Left renal pelvis (tissue), 4 donors: ENCODE measurements at places on chromosomes 5 and 9. TPM values are rescaled to one million over a fixed set of nuclear protein-coding genes. Genes with fewer than 3 reads are reported as not detected.

GRCh38 chr5:149221326-149221725, 50.3 kb upstream of the AFAP1L1 start:
- DNase-seq: no peak

DNA sequence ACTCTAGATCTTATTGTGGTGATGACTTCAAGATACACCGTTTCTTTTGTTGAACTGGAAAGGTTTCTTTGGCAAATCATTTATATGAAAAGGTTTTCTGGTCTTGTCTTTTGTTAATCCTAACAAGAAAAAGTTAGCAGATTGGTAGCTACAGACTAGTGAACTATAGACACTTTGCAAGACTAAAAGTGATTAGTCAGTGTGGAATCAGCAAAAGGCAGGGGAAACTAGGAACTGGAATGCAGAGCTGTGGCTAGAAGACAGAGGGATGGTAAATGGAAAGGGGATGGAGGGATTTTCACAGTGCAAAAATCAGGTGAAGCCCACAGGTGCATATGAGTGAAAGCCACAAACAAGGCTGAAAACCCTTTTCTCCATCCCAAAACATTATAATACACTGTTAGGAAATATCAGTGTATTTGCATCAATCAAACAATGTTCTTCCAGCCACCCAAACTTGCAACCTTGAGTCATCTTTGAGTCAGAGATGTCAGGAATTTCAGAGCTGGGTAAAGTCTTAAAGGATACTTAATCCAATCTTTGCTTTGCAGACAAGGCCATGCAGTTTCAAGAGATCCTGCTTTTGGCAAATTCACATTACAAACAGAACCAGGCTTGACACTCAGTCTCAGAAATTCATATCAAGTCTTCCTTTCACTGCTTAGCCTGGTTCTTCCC, 52.7 kb downstream of the PLK2 start:
- DNase-seq: no peak

DNA sequence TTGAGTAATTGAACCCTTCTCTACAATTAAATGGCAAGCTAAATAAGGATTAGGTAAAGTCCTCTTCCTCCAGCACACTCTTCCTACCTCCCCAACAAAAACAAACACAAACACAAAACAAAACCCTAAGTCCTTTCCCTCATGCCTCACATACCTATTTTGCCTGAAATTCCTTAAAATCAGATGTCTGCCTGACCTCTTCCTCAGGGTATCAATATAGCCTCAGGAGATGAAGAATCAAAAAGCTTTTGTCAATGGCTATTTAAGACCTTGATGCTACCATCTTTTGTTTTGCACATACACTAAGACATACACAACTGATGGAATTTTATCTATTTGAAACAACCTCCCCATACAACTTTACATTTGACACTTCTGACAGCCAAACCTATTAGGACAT, 75.1 kb downstream of the TUSC1 start:
- no peak for DNase-seq

DNA sequence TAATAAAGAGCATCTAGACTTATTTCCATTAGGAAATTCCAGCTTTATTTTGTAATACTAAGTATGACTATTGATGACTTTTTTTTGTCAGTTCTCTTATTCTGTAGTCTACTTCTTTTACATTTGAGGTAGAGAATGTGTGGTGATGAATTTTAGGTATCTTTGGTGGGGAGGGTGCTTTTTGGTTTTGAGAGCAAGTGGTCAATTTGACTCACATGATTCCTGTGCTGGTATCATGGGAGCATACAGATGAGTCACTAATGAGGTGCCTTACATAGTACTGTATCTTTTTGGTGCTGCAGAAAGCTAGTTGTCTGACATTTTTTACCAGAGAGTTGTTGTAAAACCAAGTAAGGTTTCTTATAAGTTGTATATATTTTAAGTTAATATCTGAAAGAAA, 35.3 kb downstream of the ERBIN start:
- DNase-seq: no peak

- DNase-seq: peak; percentile 48
These were observed at the start of gene C5orf52 for GRCh38 chr5:157670662-157671591. TSS of gene C5orf52 (plus strand) at chr5:157671533. CDS start at chr5:157671615, 82 bp downstream.

DNA sequence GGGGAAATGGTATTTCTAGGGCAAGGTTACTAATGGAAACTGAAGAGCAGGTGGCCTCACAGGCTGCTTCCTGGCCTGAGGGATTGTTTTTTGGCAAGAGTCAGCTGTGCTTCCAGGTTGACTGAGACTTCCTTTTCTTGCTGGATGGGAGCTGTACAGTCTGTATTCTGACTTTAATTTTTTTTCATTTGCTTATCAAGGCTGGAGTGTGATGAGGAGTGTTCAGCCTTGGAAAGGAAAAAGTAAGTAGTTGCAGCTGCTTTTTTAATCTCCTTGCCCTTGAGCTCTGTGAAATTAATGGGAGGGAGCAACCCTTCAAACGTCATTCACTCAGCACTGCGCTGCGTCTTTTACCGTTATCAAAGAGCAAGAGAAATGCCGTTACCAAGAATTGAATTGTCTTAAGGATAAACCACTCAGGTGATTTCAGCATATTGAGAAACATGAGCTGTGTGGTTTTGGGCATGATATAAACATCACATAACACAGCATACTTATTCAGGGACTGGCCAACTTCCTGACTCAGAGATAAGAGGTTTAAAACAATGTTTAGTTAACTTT, 47.6 kb downstream of the AQP7 start:
- DNase-seq: no peak

GRCh38 chr9:86975606-86976005, 28.3 kb upstream of the GAS1 start:
- DNase-seq: no peak

NME5 gene
- 5.8 TPM for polyA plus RNA-seq

SV2C gene
- polyA plus RNA-seq: 0.29 TPM

- no peak for DNase-seq
These were observed 126.5 kb upstream of the CDH18 start for GRCh38 chr5:20114526-20114925.

C5orf34 gene
- 5.2 TPM for polyA plus RNA-seq

DNA sequence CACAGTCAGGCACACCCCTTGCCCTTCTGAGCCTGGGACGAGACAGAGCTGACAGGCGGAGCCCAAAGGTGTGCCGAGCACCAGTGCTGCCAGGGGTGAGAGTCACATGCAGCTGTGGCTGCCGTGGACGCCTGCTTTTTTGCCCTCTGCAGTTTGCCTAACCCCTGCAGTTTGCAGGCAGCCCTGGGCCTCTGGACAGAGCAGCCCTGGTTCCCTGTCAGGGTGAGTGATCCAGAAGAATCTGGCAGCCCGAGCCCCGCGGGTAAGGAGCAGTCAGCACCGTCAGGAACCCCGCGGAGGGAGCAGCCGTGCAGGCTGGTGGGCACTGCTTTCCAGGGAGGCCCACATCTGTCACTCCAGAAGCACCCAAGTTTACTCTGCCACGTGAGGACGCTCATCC, 30.3 kb downstream of the CEP72 start:
- DNase-seq: no peak

PCDHGC4 gene
- 2.8 TPM for polyA plus RNA-seq

PCDHGA9 gene
- polyA plus RNA-seq: 7.0 TPM

DNA sequence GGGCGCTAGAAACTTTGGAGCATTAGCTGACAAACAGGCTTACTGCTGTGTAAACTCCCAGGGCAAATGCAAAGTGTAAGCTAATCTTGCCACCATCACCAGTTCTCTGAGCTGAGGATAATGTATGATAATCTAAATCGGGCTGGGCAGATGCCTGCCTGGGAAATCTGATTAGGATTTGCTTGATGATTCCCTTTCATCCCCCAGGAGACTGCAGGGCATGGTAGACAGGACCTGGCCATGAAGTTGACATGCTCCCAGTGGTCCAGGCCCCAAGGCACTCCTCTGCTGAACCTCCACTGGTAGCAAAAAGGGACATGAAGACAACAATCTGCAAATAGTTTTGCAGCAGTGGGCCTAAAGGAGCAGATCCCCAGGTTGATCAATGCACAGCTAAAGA, 317.5 kb downstream of the SPOCK1 start:
- no peak for DNase-seq

DNA sequence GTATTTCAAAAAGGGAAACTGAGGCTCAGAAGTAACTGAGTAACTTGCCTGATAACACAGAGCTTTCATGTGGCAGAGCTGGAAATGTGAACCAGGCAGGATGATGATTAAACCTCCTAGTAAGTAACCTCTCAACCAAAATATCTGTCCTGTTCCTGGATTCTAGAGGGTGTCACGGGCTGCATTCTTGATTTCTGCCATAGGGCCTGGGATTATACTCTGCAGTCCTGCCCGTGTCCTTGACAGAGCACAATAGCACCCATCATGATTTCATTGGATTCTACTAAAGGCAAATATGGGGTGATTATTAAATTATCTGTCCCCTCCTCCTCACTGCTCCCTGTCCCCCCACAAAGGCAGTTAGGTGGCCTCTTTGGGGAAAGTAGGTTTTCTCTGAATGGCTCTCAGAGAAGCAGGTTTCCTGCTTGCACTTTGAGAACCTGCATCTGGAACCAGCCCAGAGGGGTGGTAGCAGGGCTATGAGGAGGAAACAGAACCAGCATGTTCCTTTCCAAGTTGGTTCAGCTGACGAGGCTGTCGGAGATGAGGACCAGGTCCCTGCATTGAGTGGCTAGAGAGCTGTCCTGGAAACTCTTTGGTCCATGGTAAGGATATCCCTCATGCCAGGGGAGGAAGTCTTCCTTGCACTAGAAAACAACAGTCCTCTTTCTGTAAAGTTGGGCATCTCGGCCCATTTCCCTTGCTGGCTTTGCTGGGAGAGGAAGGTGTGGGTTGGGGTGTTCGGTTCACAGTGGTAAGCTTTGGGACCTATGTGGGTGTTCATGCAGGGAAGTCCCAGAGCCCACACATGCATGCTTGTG, 36.6 kb downstream of the PPARGC1B start:
- no peak for DNase-seq

GRCh38 chr5:169717288-169717687, 80.2 kb downstream of the DOCK2 start:
- DNase-seq: no peak

DNA sequence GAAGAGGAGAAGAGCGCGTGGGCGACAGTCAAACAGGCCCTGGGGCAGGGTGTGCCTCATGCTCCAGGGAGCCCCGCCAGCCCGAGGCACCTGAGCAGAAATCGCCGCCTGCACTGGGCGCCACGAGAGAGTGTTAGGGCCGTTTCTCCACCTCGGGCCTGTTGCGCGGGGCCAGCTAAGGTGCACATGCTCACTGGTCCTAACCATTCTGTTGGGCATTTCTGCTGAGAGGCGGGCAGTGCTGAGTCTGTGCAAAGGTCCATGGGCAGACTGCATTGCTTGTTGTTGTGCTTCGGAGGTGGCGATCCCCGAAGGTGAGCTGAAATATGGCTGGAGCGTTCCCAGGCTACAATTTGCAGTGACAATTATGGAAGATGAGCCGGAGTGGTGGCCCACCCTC, 367.8 kb upstream of the SPATA31A5 start:
- DNase-seq: no peak

GRCh38 chr9:6787793-6788161, 30.0 kb downstream of the KDM4C start:
- no peak for DNase-seq

DNA sequence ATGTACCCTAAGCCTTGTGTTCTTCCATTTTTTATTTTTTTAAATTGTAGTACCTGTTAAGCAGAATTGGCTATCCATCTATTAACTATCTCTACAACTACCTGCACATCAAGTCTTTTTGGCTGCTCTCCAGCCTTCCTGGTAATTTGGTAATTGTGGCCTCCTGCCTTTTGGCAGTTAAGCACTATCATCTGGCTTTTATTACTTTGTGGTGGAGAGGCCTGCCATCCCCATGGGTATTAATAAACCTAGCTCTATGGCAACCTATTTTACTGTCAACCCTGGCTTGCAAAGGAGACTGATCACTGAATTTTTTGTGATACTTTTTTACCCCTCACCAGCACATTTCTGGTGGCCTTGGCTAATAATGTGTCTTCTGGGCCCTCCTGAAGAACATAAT, 20.5 kb downstream of the SELENOP start:
- no peak for DNase-seq

OTULINL gene
- 12.8 TPM for polyA plus RNA-seq
